ENCODE measurements at places on chromosomes 1 and 21.

DNA sequence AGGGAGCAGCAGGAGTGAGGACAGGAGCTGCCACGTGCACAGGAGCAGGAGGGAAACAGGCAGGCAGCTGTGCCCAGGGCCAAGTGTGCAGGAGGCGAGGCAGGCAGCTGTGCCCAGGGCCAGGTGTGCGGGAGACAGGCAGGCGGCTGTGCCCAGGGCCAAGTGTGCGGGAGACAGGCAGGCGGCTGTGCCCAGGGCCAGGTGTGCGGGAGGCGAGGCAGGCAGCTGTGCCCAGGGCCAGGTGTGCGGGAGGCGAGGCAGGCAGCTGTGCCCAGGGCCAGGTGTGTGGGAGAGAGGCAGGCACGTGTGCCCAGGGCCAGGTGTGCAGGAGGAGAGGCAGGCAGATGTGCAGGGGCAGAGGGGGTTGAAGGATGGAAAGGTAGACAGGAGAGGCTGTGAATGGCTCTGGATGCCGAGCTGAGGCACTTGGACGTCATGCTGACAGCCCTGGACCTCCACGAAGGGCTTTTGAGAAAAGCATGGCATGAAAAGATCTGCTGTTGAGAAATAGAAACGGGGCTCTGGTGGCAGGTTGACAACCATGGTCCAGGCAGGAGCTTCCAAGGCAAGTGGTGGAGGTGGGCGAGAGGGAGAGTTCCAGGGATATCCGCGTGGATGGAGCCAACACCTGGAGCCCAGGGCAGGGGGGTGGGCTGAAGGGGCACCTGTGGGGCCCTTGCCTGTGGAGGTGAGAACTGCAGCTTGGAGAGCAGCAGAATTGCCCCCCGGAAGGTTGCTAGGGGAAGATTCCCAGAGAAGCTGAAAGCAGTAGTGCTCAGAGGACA lies 19.1 kb upstream of the NPHP4 start:
- no peak for DNase-seq

GRCh38 chr1:1914101-1914970 lies 724 bp upstream of the CALML6 start:
- DNase-seq, result no peak

DNA sequence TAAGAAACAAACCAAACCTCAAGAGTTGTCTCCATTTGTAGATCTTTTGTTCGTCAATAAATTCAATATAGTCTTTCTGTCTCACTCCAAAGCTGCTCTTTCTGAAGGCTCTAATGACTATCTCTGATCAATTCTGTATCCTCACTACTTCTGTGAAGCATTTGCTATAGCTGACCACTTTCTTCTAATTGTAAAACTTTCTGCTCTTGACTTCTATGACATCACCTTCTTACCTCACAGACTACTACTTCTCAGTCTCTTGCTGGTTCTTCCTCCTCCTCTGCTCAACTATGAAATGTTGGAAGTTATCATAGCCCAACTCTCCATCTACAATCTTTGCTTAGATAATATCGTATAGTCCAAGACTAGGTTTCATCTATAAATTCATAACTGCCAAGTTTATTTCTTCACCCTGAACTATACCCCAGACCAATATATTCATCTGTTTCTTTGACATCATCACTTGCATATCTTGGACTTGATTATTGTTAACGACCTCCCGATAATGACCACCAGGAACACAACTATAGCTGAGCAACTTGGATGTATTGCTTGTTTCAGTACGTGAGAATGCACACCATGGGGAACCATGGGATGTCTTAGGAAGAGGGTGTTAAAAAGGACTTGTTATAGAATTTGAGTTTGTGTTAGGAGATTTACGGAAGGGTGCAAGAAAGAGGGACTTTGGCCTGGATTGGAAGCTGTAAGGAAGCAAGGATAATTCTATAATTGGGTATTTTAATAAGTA lies 2.0 kb upstream of the CDC7 start:
- DNase-seq, result no peak

DNA sequence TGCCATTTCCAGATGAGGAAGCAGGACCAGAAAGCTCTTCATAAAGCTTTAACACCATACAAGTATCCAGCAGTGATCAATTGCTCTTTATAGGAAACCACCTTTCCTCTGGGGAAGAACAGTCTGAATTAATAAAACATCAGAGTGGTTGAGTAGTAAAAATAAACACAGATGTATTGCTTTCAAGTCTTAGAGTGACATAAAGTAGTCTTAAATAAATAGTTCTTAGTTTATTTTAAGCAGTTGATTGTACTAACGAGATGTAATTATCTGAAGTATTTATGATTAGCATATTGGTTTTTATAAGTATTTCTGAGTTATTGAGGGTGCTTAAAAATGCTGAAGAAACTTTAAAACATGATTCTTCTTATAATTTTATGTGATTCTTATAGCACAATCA lies 67.0 kb downstream of the PRKAA2 start:
- DNase-seq, result no peak

DNA sequence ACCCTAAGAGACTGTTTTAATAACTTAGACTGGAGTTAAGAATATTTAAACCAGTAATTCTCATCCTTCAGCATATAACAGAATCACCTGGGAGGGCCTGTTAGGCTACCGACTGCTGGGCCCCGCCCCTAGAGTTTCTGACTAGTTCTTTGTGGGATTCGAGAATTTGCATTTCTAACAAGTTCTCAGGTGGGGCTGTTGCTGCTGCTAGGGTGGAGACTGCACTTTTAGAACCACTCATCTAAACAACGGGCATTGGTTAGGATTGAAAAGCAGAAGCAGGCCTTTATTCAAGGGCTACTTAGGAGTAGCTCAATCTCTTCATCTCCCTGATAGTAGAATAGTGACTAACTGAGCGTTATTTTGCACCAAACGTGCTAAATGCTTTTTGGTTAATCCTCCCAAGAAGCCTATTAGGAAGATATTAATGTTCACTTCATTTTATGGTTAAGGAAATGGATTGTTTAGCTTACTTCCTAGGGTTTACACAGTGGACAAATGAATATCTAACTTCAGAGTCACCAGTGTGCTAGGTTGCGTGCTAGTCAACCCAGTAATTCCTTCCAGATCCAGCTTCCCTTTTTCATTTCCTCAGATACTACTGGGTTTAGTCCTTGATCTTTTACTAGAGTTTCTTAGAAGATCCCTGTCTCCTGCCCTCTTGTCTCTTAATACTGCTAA lies 31.1 kb upstream of the UAP1 start:
- DNase-seq, result no peak

- no peak for DNase-seq
Observed at GRCh38 chr1:119159111-119159510, 18.7 kb upstream of the WARS2 start.

GRCh38 chr1:214419650-214420049 lies 131.8 kb downstream of the PTPN14 start:
- no peak for DNase-seq

GRCh38 chr21:16797540-16797939 lies 715.3 kb upstream of the CXADR start:
- no peak for DNase-seq

DNA sequence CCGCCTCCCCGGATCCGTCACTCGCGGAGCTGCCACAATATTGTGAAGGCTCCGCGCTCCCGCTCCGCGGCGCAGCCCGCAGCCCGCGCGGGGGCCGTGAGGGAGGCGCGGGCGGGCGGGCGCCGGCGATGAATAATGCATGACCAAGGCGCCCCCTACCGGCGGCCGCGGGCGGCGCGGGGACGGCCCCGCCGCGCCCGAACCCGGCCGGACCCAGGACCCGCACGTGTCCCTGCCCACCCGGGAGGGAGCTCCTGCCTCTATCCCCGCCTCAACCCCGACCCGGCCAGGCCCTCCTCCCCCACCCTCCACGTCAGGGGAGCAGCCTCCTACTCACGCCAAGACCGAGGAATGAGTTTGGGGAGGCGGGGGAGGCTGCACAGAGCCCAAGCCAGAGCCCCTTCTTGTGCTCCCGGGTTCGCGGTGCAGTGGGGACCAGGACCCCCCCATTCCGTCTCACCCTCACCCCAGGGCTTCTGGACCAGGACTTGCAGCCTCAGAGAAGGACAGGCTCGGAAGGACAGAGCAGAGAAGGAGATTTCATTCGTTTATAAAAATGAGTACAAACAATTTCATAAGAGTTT lies 70.8 kb upstream of the CASZ1 start:
- peak; percentile 33 for DNase-seq

DNA sequence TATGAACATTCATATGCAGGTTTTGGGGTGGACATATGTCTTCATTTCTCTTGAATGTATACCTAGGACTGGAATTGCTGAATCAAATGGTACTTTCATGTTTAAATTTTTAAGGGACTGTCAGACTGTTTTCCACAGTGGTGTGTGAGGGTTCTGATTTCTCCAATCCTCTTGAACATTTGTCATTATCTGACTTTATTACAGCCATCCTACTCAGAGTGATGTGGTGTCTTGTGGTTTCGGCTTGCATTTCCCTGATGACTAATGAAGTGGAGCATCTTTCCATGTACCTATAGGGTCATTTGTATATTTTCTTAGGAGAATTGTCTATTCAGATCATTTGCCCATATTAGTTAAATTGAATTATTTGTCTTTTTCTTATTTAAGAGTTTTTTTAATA lies 35.4 kb upstream of the ZNF281 start:
- no peak for DNase-seq

DNA sequence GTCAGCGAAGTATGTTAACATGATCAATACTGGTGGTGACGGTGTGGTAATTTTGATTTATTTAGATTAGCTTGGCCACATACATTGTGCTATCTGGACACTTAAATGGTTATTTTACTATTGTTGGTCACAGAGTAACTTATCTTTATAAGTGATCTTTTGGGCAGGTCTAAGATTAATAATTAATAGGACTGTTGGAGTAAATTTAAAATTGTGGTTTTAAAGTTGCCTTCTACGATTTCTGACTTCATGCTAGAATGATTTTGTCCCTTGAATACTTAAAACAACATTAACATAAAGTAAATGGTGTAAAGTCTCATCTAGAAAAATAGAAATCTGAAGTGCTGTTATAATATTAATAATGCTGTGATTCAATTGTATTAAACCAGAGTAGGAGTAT lies 14.7 kb downstream of the SRRM1 start:
- no peak for DNase-seq

GRCh38 chr1:115469703-115470476 lies 131.8 kb upstream of the NGF start:
- DNase-seq, result no peak

DNA sequence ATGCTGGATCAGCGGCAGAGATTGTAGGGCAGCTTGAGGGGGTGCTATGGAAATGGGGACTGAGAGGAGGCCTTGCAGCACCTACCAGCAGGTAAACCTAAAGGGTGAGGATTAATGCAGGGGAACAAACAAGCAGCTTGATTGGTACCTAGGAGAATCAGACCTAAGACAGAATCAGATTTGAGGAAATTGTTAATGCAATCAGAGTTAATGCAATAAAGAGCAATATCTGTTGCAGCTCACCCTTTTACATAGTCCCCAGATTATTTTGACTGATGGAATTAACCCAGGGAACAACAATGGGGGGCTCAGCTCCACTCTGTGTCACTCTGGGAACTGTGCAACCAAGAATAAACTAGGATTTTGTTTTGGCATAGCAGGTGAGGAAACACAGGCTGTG lies 64.5 kb downstream of the ZC3H11B start:
- no peak for DNase-seq

DNA sequence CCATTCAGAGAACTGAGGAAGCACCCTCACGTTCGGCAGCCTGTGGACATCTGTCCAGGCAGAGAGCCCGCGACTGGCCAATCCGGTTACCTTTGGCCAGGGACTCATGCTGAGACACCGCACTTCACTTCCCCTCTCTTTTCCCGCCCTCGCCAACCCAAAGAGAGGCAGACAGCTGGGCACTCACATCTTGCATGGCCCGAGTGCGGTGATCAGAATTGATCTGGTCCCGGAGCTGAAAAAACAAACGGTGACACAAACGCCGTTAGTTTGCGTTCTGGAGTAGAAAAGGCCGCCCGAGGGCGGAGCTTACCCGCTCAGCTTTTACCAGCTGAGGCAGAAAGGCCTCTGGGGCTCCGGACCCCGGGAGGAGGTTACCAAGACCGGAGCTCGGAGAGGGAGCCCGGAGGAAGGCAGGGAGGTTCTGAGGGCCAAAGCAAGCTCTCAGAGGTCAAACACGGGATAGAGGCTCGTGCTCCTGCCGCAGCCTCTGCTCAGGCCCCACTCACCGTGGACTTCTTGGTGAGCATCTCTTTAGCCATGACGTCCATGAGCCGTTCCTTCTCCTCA lies 376 bp downstream of the SF3A3 start:
- DNase-seq, result no peak

- DNase-seq, result no peak
Observed at GRCh38 chr1:156382561-156382960, 13.6 kb downstream of the RHBG start.

Data from stimulated activated CD8-positive, alpha-beta memory T cell treated with anti-CD3 and anti-CD28 coated beads, Interleukin-4, amount 100 ng/mL, for 1 hour (primary cell).